ENCODE measurements at places on chromosomes 6 and 20. TPM values are rescaled to one million over a fixed set of nuclear protein-coding genes. Genes with fewer than 3 reads are reported as not detected.
A peak's percentile ranks its signal among the peaks of the same experiment; 100 is the strongest.

DNA sequence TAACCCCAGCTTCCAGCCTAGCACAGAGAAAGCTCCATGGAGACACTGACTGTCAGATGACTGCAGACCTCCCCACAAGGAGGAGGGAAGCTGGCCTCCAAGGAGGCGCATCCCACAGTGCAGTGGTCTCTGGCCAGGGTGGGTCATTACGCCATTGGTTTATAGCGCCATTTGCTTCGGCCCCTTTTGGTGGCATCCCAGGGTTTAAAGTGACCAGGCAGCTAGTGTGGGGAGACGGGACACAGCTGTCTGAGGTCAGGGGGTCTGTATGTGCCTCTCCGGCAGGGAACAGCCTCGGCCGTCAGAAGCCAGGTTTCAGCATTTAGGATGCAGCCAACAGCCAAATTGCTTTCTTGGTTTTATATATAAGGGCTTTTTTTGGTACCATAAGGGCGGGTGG lies 15.8 kb upstream of the PMEPA1 start:
- no peak for DNase-seq

DNA sequence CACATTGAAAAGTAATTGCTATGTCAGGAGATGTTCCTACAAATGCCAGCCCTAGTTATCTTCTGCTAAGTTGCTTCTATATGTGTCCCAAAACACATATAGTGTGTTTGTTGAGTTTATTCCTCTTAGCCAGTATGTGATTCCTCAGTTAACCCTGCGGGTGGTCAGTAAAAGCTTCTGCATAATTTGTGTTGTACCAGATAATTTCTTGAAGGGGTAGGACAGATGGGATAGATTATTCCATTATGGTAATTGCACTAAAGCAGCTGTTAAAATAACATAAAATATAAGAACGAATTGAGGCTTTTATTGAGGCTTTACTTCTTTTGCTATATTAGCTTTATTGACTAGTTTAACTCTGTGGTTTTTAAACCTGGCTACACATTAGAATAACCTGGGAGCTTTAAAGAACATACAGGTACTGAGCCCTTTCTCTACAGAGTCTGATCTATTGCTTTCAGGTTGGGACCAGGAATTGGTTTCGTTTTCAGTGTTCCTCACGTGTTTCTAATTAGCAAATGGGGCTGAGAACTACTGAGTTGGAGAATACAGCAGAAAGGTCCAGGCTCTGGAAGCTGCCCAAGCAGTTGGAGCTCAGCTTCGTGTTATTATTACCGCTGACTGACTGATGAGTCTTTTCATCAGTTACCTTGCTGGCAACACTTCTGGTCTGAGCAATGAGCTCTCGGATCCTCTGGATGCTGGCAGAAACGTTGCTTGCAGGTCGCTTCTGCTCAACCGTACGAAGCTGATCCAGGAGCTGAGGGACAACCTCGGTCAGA lies 56.9 kb downstream of the FAM229B start:
- DNase-seq: no peak

GRCh38 chr6:117613920-117614560 lies 11.7 kb upstream of the GOPC start:
- no peak for DNase-seq

DNA sequence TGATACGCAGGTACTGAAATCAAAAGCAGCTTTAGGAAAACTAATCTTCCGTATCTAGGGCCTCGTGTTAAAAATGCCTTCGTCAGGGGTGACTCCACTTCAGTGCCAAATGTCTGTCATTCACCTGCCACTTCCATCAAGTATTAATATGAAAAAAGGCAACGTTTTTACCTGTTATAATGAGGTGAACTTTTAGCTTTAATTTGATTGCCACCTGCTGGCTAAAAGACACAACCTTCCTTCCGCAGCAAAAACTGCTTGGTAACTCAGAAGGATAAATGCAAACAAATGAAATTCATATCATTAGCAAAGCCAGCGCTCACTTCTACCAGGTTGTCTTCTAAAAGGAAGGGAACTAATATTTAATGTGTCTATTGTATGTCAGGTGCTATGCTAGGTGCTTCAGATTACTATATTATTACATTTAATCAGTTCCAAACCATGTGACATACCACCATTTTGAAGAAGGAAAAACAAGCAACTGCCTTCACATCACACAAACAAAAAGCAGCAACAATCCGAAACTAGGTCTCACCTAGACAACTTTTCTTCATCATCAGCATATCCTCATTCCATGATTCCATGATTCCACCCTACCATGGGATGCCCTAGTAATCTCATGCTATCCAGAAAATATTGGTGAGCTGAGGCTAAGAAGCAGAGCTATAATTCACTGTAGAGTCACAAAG lies 20.6 kb upstream of the ARHGAP18 start:
- peak; percentile 69 for DNase-seq

GRCh38 chr20:32338665-32339064 lies 19.5 kb upstream of the ASXL1 start:
- DNase-seq: no peak

DNA sequence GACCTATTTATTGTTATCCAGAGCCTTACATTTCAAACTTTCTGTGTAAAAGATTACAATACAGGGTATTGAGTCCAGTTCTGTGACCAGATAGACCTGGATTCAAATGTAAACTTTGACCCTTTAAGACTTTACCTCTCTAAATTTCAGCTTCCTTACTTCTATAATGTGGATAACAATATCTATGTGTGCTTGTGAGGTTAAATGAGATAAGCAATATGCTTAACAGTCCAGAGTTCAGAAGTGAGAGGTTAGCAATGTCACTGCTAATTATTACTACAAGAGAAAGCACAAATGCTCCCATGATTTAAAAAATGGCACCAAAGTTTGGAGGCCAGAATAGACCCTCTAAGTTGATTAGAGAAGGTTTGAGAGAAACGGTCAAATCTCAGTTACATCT lies 27.5 kb downstream of the EPB41L2 start:
- DNase-seq: no peak

DNA sequence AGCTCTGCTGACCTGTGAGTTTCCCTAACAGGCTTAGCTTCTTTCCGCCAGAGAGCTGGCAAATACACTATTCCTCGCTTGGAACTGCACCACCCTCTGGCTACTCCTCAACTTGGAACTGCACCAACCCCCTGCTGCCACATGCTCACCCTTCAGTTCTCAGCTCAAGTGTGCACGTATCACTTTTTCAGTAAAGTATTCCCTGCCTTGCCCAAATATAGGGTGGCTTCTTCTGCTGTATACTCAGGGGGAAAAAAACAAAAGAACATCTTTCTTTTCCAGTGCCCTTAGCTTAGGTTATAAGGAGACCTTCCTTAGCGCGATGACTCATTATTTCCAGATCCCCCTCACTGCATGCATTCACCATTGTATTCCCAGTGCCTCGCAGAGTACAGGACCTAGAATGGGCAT lies 21.2 kb downstream of the GNAS-AS1 start:
- no peak for DNase-seq

GRCh38 chr6:89467437-89467836 lies 34.5 kb downstream of the ANKRD6 start:
- DNase-seq: no peak

GRCh38 chr6:93453956-93454355 lies 34.6 kb upstream of the EPHA7 start:
- DNase-seq: no peak

DNA sequence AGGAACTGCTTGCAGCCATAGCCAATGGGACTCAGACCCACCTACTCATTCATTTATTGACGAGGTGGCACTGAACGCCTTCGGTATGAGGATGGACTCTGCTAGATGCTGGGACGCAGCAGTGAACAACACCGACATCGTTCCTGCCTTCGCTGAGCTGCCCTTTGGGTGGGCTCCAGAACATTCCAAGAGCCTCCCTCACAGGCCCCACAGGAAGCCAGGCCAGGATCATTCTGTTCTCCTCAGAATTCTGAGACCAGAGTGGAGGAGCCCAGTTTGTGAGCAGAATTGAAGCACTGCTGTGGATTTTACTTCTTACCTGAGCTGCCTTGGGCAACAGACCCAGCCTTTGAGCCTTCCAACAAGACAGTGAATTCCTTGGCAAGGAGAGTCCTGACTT lies 82.1 kb downstream of the KCNB1 start:
- DNase-seq: no peak

- no peak for DNase-seq
Observed at GRCh38 chr20:47319517-47320252, 36.8 kb downstream of the ZMYND8 start.

- no peak for DNase-seq
Observed at GRCh38 chr6:119327810-119328209, 21.8 kb downstream of the MAN1A1 start.

DNA sequence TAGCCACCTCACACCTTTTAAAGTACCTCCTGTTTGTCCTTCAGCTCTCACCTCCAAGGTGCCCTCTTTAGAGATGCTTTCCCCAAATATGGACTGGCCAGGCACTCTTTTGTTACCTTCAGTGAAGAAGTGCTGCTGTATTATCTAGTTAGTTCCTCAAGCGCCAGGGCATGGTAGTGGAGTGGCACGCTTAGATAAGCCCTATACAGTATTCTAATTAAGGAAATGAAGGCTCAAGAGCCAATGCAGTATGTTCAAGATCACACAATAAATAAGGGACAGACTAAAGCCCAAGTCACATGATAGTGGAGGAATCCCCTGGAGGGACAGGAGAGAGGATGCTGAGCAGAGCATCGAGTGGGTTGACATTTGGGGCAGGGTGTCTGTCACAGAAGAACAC lies 28.5 kb upstream of the GFOD1 start:
- DNase-seq: no peak

- no peak for DNase-seq
Observed at GRCh38 chr20:4067600-4068261, 52.4 kb upstream of the RNF24 start.

- no peak for DNase-seq
Observed at GRCh38 chr20:3894796-3895195, 5.6 kb downstream of the PANK2 start.

GRCh38 chr6:5229356-5229755 lies 31.4 kb downstream of the LYRM4 start:
- no peak for DNase-seq

DNA sequence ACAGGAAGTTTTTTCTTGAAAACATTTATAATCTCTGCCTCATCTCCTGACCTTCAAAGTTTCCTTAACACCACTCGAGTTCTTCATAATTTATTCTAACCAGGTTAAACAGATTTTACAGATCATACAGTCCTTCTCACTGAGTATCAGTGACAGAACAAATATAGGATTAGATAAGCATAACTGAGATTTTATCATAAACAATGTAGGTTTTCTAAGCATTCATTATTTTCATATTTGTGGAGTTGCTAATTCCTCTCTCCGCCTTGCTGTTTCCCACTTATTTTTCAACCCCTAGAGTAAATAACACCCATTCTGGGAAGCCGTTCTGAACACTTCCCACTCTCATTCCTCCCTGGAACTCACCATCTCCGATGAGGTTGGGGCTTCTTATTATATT lies 229.9 kb downstream of the HACE1 start:
- DNase-seq: no peak

DNA sequence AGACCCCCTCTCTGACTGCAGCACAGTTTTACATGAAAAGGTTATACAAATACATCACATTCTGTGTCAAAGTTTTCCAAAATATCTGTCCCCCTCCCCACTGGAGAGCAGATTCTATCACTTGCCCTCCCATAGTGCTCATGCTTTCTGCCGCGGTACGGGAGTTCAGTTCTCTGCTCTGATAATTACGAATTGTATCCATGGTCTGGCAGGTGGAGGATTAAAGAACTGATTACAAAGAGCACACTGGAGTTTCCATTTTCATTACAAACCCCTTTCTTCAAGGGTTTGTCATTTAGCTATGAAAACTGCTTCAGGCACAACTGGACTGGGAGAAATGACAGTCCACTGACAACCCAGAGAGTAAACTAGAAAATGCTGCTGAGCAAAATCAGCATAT lies 166.0 kb downstream of the PDSS2 start:
- DNase-seq: no peak

DNA sequence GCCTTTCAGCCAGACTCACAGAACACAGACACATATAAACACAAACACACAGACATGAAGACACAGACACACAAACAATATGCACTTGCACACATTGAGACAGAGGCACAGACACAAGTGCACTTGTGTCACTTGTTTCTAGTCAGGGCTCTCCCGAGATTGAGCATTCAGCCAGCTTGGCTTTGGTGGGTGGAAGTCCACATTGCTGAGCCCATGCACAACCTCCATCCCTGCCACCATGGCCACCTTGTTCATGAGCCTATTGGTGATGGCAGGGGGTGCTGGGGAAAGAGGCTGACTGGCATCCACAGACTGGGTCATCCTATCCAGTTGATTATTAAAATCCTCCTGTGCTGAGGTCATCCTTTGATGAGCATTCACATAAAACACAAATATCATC lies 11.5 kb upstream of the CST7 start:
- DNase-seq: no peak

GRCh38 chr6:165990216-165990615 lies 177.4 kb downstream of the TBXT start:
- DNase-seq: no peak

GRCh38 chr6:139425780-139426179 lies 51.3 kb upstream of the CITED2 start:
- DNase-seq: no peak

- no peak for DNase-seq
Observed at GRCh38 chr20:36796117-36796516, 22.6 kb upstream of the DSN1 start.

GRCh38 chr20:63295846-63296245 lies 2.9 kb downstream of the COL20A1 start:
- DNase-seq: no peak

DNA sequence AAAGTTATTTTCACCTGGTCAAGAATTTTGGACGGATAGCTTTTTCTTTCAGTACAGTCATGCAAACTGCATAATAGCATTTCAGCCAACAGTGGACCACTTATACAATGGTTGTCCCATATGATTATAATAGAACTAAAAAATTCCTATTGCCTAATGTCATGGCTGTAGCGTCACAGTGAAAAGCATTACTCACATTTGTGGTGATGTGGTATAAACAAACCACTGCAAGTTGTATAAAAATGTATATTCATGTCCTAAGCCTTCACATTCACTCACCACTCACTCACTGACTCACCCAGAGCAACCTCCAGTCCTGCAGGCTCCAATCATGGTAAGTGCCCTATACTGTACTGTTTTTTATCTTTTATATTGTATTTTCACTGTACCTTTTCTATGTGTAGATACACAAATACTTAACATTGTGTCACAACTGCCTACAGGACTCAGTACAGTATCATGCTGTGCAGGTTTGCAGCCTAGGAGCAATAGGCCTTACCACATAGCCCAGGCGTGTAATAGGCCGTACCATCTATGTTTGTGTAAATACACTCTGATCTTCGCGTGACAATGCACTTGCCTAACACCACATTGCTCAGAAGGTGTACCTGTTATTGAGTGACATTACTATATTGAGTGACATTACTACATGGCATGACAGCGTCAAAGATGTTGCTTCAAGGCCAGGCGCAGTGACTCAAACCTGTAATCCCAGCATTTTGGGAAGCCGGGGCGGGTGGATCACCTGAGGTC lies 17.9 kb downstream of the ABHD12 start:
- DNase-seq: no peak

The ADGRB3 gene
- polyA plus RNA-seq: 0.09 TPM

The TCP11 gene
- 0.30 TPM for polyA plus RNA-seq

The CALHM4 gene
- 0.14 TPM for polyA plus RNA-seq

The SLC17A1 gene
- polyA plus RNA-seq: not detected

The SLC29A1 gene
- 17.9 TPM for polyA plus RNA-seq

The BHLHE23 gene
- polyA plus RNA-seq: 0.37 TPM

The ULBP1 gene
- polyA plus RNA-seq: 0.68 TPM

The CRISP2 gene
- polyA plus RNA-seq: 0.14 TPM

The SLC35F1 gene
- polyA plus RNA-seq: 0.14 TPM

The CD109 gene
- 1.5 TPM for polyA plus RNA-seq

The CSNK2A1 gene
- polyA plus RNA-seq: 34.9 TPM

All from thymus (tissue), 14 donors.